ENCODE measurements at places on chromosomes 7 and 10.

DNA sequence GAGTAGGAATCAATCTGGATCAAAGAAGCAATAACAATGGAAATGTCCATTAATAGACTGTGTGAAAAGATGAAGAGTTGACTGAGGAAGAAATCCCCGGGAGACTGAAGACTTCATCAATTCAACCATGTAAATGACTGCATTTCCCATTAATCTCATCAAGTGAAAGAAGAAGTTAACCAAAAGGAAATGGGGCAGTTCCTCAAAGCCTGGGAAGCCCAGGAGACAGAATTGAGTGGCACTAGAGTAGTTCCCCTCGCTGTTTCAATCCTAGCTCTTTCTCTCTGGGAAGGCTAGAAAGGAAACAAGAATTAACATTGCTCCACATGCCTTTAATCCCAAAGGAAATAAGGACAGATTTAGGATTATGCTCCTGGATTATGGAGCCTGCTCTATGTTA, 4.8 kb upstream of the OR6V1 start:
- DNase-seq: no peak

DNA sequence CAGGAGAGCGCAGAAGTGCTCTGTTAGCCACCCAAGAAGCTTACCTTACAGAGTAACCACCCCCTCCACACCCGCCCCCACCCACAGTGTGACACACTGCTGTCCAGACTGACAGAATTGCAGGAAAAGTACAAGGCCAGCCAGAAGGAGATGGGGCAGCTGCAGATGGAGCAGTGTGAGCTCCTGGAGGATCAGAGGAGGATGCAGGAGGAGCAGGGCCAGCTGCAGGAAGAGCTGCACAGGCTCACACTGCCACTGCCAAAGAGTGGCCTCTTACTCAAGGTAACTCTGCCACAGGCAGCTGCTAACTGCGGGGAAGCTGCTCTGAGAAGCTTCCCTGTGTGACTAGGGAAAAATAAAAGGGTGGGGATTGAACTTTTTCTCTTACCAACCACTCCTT, 17.6 kb downstream of the CCDC136 start:
- no peak for DNase-seq

GRCh38 chr7:70621954-70622600, 509.9 kb upstream of the GALNT17 start:
- no peak for DNase-seq

- no peak for DNase-seq
Measured at GRCh38 chr10:110864662-110865140, 7.0 kb upstream of the PDCD4 start.

GRCh38 chr10:114491419-114491818, 87.1 kb upstream of the AFAP1L2 start:
- no peak for DNase-seq

DNA sequence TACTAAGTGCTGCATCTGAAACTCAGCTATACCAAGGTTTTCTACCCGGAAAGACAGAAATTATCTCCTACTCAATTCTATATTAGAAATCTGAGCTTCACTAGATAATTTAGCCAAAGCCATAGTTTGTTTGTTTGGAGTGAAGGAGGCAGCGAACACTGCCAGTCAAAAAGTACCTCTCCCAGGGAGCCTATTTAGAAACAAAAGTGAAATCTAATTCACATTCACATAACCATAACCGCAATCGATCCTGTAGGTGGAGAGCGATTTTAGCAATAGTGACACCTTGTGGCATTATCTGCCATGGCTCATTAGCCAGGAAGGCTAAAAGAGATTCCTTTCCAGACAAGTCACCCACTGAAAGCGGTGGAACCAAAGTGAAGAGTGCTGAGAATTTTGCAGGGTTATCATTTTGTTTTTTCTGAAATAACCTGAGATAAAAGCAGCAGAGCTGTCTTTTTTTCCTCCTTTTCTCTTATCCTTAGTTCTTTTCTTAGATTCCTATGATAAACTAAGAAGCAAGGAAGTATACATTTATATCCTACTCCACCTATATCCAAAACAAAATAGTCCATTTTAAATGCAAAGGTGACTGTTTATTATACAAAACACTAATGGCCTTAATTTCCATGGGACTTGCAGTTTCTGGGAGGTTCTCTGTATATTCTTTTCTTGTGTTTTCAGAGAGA, 83.7 kb upstream of the BET1 start:
- DNase-seq: no peak

GRCh38 chr7:73918926-73919693, 58.2 kb downstream of the TMEM270 start:
- no peak for DNase-seq

DNA sequence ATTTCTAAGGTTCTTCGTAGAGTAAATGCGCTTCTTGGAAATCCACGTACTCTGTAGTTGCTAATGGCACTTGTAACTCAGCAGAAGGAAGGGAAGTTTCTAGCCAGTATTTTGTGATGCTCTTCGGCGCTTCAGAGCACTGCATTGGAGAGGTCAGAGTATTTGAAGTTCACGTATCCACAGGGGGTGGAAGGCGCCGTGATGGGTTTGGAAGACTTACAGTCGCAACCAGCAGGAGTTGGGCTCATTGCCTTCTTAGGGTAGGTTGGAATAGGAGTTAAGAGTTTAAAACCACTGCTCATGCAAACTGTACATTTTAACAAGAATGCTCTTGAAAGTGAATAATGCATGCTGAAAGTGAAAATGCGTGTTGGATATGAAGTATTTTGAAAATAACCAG, 49.1 kb downstream of the SHH start:
- DNase-seq: no peak

DNA sequence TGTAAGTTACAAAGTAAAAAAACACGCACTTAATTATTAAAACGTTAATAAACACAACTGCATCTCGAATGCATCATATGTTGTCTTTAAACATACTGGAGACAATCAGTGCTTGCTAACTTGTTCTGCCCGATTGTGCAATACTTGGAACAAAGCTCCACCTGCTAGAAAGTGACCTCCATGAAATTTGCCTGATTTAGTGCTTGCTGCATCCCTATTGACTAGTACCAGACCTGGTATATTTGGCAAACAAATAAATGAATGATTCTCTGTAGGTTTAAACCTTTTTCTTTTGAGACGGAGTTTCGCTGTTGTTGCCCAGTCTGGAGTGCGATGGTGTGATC, 6.2 kb downstream of the BZW2 start:
- DNase-seq: no peak

GRCh38 chr10:72133517-72133916, 45.2 kb upstream of the SPOCK2 start:
- DNase-seq: no peak

DNA sequence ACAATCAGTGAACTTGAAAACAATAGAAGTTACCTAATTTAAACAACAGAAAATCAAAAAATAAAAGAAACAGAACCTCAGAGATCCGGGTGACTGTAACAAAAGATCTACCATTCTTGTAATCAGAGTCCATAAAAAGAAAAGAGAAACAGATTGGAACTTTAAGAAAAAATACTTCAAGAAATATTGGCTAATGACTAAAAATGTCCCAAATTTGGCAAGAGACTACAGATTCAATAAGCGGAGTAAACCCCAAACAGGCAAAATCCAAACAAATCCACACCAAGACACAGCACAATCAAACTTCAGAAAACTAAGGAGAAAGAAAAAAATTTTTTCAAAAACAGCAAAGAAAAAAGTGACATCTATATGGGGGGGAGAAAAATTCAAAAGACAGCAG, 15.1 kb downstream of the GSAP start:
- no peak for DNase-seq

GRCh38 chr10:128062331-128062880, 63.8 kb downstream of the MKI67 start:
- DNase-seq: no peak

DNA sequence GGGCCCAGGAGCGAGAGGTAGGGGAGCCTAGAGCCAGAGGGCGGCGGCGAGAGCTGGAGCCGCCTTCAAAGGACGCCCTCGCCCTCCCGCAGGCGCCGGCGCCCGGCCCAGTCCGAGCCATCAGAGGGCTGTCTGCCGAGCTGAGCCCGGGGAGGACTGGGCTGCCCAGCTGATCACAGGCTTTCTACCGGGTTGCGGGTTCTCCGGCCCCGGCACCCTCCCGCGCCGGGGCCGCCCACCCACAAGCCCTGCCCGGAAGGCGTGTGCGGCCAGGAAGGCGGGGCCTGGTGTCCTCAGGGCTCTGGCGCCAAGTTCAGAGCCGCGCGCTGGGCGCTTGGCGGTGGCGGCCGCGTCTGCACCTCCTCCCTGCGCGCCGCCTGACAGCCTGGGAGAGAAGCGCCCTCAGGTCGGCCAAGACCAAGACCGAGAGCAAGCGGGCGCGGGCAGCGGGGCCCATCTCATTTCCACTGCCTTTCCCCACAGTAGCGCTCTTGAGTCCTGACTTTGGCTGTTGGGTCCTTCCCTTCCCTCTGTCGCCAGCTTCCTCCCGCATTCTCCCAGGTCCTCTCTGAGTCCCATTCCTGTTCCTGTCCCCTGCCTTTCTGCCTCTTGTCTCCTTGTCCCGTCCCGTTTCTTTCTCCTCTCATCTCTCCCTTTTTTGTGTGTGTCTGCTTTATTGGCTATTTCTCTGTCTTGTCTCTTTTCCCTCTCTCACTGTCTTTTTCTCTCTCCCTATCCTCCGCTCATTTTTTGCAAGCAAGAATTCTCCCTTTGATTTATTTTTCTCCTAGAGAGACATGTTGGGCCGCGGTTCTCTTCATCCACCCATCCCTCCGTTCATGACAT, 60.6 kb upstream of the MSMB start:
- peak; percentile 29 for DNase-seq

- no peak for DNase-seq
Measured at GRCh38 chr7:57203161-57203791, 71.0 kb upstream of the ZNF479 start.

DNA sequence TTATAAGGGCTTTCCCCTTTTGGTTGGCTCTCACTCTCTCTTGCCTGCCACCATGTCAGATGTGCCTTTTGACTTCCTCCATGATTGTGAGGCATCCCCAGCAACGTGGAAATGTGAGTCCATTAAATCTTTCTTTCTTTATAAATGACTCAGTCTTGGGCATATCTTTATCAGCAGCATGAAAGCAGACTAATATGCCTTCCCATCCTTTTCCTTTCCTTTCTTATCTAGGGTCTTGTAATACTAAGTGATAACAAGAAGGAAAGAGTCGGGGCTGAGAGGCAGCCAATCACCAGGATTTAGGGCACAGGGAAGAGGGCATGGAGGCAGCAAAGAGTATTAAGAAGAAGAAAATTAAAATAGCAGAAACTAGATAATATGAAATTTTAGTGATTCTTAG, 62.0 kb upstream of the JCAD start:
- no peak for DNase-seq

DNA sequence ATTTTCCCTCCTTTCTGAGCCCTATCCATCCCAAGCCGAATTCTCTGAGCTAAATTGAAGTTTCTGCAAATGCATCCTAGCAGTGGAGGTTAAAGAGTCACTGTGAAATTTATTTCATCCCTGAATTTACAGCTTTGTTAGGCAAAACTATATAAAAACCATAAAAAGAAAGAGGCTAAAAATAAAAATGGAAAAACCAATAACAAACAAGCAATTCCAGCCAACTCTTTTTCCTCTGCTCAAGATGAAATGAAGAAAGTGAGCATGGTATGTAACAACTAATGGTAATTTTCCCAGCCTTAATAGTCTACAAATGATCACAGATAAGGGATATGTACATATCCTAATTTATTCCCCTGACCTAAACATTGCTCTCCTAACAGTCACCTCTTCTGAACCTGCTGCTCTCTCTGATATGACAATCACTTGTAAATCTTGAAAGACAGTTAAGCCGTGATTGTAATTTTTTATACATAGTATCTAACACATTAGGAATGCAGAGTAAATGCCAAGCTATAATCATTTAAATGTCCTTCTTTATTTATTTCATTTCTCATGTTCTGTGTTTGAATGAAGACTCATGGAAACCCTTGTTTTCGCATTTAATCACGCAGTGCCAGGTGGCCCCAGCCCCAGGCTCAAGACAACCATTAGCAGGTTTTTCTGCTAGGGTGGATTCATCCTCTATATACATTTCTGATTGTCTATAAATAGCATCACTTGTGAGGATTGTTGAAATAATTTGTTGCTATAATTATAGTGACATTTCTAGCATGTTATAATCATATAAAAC, 48.6 kb upstream of the NRP1 start:
- DNase-seq: no peak
